Vagina (tissue), 2 donors: ENCODE measurements at places on chromosomes 4 and X.

DNA sequence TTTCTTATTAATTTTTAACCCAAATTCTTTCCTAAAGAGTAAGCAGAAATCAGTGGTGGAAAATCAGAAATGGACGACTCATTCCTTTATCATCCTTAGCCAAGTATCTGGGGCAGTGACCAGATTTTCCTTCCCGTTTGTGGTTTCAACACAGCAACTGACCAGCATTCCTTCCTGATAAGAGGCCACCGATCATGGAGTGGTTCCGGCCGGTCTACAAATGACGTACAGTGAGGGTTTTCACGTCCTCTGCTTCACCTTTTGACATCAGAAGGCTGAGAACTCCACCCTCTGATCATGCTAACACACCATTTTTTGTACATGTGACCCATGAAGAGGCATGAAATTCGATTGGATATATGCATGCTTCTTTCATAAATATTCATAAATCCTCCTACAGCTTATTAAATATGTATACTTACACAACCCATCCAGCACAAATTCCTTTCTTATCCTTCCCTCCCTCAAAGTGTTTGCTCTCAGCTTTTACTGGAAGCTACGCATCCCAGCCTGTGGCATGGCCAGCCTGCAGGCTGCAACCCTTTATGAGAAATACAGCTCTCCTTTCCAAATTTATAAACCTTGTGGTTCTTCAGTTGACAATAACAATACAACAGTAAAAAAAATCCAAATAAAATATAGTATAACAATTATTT is 173.0 kb upstream of the CASK start:
- DNase-seq, result no peak

GRCh38 chr4:169815606-169816005 is 57.9 kb upstream of the HPF1 start:
- no peak for DNase-seq

DNA sequence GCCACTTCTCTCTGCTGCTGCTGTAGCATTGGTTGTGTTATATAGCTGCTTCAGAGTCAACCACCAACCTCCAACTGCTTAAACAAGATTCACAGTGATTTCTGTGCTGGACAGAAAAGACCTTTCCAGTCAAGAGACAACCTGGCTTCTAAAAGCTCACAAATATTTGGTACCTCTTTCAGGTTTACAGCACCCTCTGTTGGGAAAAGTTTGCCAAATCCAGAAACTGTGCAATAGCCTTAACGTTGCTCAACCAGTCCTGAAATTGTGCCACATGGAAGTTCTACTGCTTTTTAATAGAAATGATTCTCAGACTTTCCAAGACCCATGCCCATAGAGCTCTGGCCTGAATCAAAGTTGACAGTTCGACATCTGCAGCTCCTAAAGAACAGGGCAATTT is 842.1 kb upstream of the HTR2C start:
- no peak for DNase-seq

- no peak for DNase-seq
Measured at GRCh38 chr4:8097141-8097541, 61.5 kb downstream of the ABLIM2 start.

- no peak for DNase-seq
Measured at GRCh38 chrX:100980608-100981497, 11.3 kb downstream of the ARL13A start.

DNA sequence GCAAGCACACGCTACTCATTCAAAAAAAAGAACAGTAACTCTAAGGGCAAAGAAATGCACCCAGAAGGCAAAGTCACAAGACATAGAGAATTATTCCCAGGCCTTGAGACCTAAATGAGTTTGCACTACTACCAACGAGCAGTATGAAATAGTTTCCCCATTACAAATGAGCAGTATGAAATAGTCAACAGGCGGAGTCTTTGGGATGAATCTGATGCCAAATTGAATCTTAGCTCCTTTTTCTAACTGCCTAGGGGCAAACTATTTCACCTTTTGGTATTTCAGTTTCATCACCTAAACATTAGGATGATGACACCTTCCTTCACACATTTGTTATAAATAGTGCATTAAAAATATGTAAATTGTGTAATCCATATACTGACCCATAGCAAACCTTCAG is 213.0 kb upstream of the FAT4 start:
- no peak for DNase-seq

DNA sequence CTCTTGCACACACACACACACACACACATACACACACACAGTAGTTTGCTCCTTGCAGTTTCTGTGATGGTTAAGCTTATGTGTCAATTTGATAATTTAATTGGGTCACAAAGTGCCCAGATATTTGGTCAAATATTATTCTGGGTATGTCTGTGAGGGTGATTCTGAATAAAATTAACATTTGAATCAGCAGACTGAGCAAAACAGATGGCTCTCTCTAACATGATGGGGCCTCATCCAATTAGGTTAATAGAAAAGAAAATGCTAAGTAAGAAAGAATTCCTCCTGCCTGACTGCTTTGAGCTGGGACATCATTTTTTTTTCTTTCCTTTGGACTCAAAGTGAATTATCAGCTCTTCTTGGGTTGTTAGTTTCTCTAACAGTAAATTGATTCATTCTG is 191.2 kb upstream of the INTU start:
- DNase-seq, result no peak

DNA sequence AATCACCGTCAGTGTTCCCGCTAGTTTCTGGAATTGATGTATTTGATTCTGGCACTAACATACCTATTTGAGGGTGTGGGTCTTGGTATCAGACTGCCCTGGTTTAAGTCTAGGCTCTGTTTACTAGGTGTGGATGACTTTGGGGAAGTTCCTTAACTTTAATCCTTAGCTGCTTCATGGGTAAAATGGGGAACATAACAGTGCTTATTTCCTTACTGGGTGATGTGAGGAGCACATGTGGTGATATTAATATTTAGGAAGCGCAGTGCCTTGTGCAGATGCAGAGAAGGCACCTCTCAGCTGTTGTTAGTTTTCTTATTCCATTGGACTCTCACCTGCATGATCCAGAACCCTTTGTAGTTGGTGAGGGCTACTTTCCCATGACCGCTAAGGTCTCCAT is 17.1 kb downstream of the RNF4 start:
- DNase-seq, result no peak

- DNase-seq, result no peak
Measured at GRCh38 chr4:176981074-176981473, 188.4 kb upstream of the VEGFC start.

GRCh38 chr4:153616006-153616555 is 68.0 kb upstream of the TLR2 start:
- no peak for DNase-seq

GRCh38 chr4:151530783-151531182 is 121.8 kb downstream of the FHIP1A start:
- DNase-seq, result no peak

DNA sequence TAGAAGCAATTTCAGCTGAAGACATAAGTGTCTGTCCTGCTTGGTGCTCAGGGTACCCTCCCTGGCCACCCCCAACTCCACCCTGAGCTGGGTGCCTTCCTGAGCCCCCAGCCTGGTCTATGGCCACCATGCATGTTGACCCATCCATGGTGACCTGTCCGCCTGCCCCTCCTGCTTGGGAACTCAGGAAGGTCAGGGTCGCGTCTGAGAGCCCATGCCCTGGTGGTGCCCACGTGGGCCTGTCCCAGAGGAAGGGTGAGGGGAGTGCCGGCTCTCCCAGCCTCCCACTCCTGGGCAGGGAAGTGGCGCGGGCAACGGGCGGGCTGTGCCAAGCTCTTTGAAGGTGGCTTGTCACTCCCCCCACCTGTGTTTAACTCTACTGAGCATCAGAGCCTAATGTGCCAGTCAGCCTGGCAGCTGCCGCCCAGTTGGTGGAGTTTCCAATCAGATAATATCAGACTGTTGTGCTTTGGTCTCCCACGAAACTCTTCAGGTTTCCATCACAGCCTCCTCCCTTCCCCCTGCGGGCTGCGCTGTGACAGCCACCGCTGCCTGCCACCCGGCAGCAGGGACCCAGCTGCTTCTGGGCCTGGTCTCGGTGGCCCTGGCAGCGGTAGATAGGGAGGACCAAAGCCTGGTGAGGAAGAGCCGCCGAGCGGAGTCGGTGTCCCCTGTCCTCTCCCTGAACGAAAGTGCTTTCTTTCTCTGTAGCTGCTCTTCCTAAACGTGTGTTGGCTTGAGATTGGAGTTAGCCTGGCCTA is 4.8 kb downstream of the SH3BP2 start:
- DNase-seq, result no peak

DNA sequence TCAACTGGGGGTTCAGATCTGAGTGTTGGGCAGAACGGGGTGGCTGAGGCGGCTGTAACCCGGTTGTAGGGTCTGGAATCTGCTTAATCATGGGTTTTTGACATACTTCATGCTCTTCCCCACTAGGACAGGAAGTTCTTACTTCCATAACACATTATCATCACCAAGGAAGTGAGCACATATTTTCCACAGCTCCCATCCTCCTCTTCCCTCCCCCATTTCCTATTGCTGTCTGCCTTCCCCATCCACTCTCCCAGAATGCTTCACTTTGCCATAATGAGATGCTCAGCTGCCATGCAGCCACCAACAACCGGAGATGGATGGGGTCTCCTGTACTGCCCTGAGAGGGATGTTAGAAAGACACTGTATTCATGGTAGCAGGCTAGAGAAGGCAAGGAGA is 6.4 kb upstream of the DCUN1D4 start:
- DNase-seq, result no peak

GRCh38 chrX:140524556-140524955 is 19.7 kb upstream of the SOX3 start:
- DNase-seq, result no peak

DNA sequence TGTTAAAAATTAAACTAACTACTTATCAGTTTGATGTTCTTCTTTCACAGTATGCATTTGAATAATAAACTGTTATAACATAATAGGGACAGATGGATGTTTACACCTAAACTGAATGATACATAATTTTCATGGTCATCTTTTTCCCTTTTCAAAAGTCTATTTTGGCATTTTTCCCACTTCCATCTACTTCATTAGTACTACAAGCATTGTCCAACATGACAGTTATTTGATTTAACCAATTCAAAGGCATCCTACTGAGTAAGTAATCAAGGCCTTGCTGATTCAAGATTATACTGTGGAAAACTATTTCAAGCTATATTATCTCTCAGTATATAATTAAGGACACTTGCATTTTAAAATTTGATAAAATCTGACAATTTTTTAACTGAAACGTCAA is 212.9 kb downstream of the FAT4 start:
- no peak for DNase-seq

DNA sequence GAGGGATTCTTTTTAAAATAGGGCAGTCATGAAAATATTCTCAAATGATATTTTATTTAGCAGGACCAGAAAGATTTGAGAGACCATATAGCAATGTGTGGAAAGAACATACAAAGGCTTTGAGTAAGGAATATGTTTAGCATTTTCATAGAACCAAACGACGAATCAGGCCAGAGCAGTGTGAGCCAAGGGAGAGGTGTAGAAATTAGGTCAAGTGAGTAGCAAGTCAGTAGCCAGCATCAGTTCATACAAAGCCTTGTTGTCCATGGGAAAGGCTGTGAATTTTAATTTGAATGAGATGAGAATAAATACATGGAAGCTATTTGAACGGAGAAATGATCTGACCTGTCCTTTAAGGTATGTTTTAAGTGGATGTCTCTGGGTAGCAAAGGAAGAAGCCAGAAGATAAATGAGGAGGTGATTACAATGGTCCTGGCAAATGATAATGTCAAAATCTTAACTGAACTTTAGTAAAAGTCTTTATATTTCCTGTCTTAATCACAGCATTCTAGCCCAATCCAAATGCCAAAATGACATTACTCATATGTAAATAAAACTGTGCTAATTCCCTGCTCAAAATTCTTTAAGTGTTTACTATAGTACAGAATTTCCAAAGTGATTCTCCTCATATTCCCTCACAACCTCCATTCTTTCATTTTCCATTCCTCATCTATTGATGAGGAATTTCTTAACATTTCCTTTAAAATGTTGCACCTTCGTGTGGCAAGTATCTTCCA is 155.7 kb upstream of the SLIT2 start:
- DNase-seq, result no peak

GRCh38 chr4:147498031-147498660 is 17.2 kb downstream of the EDNRA start:
- DNase-seq, result no peak

DNA sequence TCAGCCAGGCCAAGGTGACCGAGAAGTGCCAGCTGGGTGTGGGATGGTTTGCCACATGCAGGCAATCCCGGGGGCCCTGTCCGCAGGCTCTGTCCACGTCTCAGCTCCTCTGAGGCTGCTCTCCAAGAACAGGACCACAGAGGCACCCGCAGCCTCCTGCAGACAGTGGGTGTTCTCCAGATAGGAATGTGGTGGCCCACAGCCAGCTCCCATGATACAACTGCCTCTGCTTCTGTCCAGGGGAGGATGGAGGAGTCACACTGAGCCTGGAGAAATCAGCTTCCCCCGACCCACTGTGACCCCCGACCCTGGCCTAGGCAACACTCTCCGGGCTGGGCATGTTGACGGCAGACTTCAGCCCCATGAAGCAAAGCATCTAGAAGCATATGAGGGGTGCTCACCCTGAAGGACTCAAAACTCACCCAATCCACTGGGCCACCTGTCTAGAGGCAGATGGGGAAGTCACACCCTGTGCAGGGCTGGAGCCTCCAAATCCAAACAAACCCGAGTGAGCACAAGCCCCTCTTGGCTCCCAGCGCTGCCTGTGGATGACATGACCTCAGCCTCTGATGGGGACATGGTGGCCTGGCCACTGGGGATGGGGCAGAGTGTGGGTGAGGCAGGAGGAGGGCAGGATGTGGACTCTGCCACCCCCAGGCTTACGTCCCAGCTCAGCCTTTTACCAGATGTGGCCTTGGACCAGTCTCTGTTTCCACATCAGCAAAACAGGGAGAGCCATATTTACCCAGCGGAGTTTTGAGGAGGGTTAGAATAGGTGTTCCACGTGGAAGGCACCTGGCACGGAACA is 102.3 kb downstream of the PSAPL1 start:
- DNase-seq, result no peak

GRCh38 chr4:47334652-47335051 is 128.8 kb downstream of the COMMD8 start:
- DNase-seq, result no peak

GRCh38 chrX:95346856-95347255 is 1337.8 kb upstream of the DIAPH2 start:
- DNase-seq, result no peak

DNA sequence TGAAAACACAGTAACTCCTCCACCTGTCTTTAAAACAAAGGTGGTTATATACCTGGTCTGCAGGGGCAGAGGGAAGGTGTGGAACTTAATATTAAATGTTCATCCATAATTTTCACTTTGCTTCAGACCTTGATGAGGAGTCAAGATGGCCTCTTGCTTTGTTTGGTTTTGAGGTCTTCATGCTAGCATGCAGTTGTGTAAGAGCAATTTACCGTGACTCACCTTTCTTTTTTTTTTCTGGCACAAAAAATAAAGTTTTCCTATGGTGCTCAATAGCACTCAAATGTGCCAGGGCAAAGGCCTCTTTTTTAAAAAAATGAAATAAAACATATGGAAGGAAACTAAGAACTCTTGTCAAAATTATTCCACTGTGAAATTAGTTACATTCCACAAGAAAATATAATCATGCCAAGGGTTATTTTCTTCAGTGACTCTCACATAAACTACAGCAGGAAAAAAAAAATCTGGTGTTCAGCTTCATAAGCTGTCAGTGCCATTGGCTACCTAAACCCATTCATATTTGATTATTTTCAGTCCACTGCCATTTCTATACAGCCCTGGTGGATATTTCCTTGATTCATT is 128.2 kb downstream of the SLC7A11 start:
- DNase-seq, result no peak
